Transverse colon (tissue), 4 donors: ENCODE measurements at places on chromosomes 6 and 20. TPM values are rescaled to one million over a fixed set of nuclear protein-coding genes. Genes with fewer than 3 reads are reported as not detected.

The ARMC12 gene
- 0.68 TPM for total RNA-seq

GRCh38 chr6:138973466-138974153 is 14.4 kb downstream of the REPS1 start:
- no peaks in the 10 kb centered on the region for H3K27me3 ChIP-seq
- no peak for DNase-seq
- H3K4me3 ChIP-seq, result no peak overlapping the region
- H3K4me1 ChIP-seq, result peaks cover 55% of the 10 kb centered on the region

- DNase-seq, result no peak
- H3K27ac ChIP-seq, result no peak overlapping the region
- no peaks in the 10 kb centered on the region for H3K4me1 ChIP-seq
- H3K4me3 ChIP-seq, result no peak overlapping the region
- no peaks in the 10 kb centered on the region for H3K36me3 ChIP-seq
- H3K27me3 ChIP-seq, result no peaks in the 10 kb centered on the region
Measured at GRCh38 chr6:83838727-83839126, 14.4 kb upstream of the RIPPLY2 start.

DNA sequence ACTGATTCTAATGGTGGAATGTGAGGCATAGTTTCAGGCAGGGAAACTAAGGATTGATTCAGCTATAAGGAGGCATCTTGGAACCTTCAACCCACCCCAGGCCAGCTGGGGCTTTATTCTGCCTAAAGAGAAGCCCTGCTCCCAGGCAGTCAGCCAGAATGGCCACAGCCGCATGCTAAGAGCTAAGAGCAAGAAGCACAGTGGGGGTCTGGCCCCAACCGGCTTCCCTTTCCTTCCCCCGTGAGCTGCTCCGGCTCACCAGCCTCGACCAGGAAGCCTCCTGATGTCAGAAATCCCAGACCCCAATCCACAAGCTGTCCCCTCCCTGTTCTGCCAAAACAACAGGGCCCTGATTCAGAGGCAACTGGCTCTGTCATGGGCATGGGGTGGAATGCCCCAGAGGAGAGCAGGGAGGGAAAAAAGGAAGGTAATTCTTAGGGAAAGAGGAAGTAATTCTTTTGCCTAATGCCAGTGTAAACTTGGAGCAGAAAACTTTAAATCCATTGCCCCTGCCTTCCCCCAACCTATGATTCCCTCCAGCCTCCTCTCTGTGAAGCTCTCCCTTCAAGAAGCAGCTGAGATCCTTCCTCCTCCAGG is 6.9 kb downstream of the GRM4 start:
- H3K36me3 ChIP-seq, result no peaks in the 10 kb centered on the region
- no peak overlapping the region for H3K27ac ChIP-seq
- no peak overlapping the region for H3K4me3 ChIP-seq
- no peak for DNase-seq
- peaks cover 9% of the 10 kb centered on the region for H3K4me1 ChIP-seq
- peaks cover 91% of the 10 kb centered on the region for H3K27me3 ChIP-seq

The CENPB gene
- 66.6 TPM for total RNA-seq

DNA sequence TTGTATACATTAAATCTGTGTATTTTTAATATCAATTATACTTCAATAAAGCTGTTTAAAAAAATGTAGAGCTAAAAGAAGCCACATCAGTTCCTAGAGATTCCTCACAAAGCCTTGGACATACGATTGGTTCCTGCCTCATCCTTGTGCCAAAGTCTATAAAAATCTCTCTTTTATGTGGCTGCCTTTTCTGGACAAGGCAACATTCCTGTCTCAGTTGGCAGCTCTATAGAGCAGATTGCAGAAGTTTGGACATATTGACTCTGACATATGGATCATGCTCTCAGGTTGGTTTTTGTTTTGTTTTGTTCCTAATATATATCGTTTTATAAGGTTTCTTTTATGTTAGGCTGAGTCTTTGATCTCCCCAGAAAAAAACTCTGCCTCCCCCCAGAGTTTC is 148.9 kb downstream of the MAFB start:
- H3K4me1 ChIP-seq, result no peaks in the 10 kb centered on the region
- no peak overlapping the region for H3K4me3 ChIP-seq
- H3K27me3 ChIP-seq, result no peaks in the 10 kb centered on the region
- H3K27ac ChIP-seq, result no peak overlapping the region

- H3K4me3 ChIP-seq, result no peak overlapping the region
- H3K27me3 ChIP-seq, result no peaks in the 10 kb centered on the region
- H3K36me3 ChIP-seq, result no peaks in the 10 kb centered on the region
- H3K27ac ChIP-seq, result no peak overlapping the region
- H3K4me1 ChIP-seq, result no peaks in the 10 kb centered on the region
Measured at GRCh38 chr6:136274062-136274461, 15.6 kb downstream of the BCLAF1 start.

DNA sequence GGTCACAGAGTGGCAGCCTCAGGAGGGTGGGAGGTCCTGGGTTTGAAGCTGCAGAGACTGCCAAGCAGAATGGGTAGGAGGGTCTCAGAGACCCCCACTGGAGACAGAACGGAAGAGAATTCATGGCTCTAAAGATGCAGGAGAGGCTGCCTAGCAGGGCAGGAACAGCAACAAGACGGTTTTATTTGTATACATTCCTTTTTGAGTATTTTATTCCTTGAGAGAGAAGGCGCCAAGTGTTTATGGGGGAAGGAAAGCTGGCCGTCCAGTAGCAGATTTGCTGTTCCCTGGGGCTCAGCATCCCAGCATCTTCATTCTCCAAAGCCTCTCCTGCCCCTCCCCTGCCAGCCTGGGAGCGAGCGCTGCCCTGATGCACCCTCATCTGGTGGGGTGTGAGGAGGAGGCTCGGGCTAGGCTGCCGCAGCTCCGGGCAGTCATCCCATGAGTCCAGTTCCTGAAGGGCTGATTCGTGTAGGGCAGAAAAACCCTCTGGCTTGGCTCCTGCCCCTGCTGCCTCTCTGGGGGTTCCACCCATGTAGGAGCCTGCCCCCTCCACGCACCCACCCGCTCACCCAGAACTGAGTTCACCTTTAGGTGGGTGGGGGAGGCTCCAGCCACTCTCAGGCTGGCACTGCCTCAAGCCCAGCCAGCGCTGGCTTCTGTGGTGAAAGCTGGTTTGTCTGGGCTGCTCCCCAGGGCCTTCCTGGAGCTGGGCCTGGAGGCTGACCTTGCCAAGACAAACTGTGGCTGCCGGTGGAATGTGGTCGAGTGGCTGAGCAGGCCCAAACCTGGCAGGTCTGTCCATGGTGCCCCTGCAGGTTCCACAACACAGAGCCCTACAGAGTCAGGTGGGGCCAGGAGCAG is 32.4 kb downstream of the CPXM1 start:
- H3K4me3 ChIP-seq, result no peak overlapping the region
- no peak overlapping the region for H3K27ac ChIP-seq
- no peaks in the 10 kb centered on the region for H3K4me1 ChIP-seq
- H3K27me3 ChIP-seq, result peaks cover 52% of the 10 kb centered on the region

GRCh38 chr6:20541382-20541781 is 7.1 kb downstream of the CDKAL1 start:
- H3K4me1 ChIP-seq, result peaks cover 6% of the 10 kb centered on the region
- no peaks in the 10 kb centered on the region for H3K36me3 ChIP-seq
- no peak for DNase-seq
- H3K27ac ChIP-seq, result no peak overlapping the region

The MYCT1 gene
- total RNA-seq, result 2.4 TPM

The MATN4 gene
- total RNA-seq, result not detected

- no peak overlapping the region for H3K4me3 ChIP-seq
- H3K27ac ChIP-seq, result no peak overlapping the region
- DNase-seq, result no peak
- no peaks in the 10 kb centered on the region for H3K4me1 ChIP-seq
- no peaks in the 10 kb centered on the region for H3K36me3 ChIP-seq
Measured at GRCh38 chr6:148269386-148269785, 73.3 kb upstream of the SASH1 start.

The TRERF1 gene
- total RNA-seq, result 3.4 TPM
